Activated naive CD4-positive, alpha-beta T cell treated with Interleukin-2 at 50 U/mL for 16 hours (primary cell): ENCODE measurements at places on chromosomes 11 and 22.

DNA sequence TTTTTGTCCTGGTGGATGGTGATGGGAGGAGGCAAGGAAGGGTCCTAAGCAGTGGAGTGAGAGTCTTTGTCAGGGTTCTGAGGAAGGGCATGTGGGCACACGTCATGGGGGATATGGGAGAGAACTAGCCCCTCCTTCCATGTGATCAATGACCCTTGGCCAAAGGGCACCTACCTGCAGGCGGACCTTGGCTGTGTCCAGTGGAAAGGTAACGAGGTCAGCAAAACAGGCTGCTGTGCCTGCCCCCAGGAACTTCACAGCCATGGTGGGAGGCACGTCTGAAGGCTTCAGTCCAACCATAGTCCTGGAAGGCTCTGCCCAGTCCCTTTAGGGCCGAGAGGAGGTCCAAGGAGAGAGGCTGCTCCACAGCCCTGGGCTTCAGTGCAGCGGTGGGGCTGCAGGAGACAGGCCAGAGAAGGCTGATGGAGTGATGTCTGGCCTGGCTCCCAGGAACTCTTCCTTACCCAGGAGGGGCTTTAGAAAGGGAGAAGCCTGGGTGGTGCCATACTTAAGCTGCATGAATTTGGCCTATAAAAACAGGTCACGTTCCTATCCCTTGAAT, 2.1 kb downstream of the UCP3 start:
- no peak for DNase-seq

GRCh38 chr22:31605851-31606585, 56.0 kb downstream of the PISD start:
- no peak for DNase-seq

DNA sequence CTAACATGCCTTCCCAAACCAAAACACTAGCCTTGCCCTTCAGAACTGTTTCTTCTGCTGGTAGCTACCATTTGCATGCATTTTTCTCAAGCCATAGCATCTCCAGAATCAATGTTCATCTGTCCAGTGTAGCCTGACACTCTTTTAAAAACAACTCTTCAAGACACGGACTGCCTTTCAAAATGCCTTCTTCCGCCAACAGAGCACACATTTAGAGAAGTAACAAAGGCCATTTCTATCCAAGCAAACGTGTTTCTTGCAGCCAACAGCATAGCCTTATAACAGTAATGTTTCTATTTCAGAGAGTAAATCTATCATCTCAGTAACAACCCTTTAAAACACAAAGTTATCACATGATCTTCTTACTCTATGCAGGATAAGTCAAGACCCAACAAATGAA, 143.3 kb upstream of the MTMR2 start:
- DNase-seq: no peak

DNA sequence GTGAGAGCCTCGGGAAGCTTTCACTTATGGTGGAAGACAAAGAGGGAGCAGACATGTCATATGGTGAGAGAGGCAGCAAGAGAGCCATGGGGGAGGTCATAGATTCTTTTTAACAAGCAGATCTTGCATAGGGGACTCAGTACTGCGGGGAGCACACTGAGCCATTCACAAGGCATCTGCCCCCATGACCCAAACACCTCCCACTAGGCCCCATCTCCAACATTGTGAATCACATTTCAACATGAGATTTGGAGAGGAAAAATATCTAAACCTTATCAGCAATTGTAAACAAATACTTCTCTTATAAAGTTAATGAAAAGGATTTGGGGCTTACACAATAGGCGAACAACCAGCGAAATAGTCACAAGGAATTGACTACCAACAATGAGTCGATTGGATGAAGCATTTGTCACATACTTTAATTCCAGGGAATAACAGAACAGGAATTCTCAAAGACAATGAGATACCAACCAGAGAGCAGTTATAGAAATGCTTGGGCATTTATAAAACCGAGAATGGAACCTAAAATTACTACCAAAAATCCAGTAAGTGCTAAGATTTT, 7.3 kb downstream of the DDI1 start:
- DNase-seq: no peak

DNA sequence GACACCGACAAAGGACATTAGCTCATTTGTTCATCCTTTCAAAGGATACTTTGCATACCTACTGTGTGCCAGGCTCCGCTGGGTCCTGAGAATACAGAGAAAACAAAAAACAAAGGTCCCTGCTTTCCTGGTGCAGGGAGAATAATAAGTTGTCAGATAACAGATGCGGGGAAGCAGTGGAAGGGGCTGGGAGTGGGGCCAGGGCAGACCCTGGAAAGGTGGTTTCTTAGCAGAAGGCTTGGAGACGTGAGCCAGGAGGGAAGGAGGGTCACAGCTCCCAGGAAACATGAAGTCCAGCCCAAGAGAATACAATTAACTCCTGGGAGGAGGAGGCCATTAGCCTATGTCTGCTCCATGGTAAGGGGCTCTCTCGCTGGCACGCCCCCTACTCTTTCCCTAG, 9.8 kb upstream of the ANO1 start:
- DNase-seq: no peak

DNA sequence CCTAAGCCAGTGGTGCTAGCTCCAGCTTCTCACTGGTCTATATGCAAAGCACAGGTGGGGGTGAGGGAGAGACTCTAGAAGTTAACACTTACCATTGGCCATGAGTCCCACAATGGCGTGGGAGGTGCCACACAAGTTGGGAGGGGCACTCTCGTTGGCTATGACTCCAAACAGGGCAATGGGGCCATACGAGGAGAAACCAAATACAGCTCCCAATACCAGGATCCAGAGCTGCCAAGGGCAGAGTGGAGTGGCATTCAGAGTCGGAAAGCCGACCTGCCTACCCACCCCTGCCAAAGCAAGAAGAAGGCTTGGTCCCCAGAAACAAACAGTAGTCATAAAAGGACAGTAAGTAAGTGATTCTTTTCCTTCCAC, 5.6 kb downstream of the SLC37A4 start:
- DNase-seq: no peak

DNA sequence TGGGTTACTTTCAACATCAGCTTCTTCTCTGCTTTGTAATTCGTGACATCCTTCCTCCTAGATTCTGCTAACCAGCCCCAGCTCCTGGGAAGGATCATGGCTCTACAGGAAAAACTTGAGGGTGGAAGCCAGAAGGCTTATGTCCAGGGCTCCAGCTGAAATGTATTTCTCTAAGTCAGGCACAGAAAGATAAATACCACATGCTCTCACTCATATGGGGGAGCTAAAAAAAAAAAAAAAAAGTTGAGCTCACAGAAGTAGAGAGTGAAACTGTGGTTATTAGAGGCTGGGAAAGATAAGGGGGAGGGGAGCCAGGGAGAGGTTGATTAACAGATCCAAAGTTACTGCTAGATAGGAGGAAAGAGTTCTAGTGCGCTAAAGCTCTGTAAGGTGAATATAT, 74.9 kb downstream of the DSCAML1 start:
- no peak for DNase-seq

DNA sequence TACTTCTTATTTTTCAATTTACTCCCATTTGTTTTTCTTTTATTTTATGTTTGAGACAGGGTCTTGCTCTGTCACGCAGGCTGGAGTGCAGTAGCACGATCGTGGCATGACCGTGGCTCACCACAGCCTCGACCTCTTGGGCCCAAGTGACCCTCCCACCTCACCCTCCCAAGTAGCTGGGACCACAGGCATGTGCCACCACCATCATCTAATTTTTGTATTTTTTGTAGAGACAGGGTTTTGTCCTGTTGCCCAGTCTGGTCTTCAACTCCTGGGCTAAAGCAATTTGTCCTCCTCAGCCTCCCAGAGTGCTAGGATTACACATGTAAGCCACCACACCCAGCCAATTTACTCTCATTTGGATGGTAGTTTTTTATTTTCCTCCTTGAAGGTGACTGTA, 679.3 kb upstream of the CCDC179 start:
- DNase-seq: no peak

DNA sequence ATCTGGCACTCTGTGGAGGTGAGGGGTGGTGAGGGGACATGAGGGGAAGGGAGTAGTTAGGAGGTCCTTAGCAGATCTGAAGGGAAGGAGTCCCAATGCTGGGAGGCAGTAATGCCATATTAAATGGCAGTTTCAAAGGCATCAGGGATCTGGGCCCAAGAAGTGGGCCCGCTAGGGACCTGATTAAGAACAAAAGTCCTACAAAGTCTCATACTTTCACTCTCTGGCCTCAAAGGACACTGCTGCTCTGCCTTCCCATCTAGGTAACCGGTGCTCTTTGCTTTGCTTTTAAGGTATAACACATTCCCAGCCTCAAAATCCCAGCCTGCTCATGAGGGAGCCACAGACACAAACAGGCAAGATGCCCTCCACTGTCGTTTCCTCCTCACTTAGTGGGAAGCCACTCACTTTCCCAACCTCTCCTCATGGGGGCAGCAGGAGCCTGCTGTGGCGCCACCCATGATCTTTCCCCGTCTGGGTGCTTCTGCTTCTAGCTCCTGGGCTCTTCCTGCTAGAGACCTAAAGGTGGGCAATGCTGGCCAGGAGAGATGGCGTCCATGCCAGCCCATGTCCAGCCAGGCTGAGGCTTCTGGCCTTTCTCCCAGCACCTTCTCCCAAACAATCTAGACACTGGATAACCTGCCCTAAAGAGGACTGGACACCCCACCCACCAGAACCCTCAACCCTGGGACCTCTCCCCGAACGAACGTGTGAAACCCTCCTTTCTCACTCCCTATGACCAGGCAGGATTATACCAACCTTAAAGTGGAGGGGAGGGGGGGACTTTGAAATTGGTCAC, 68.3 kb downstream of the PLEKHA7 start:
- DNase-seq: peak; percentile 29

GRCh38 chr11:62665599-62666258, 617 bp downstream of the CSKMT start:
- DNase-seq: peak; percentile 71

- no peak for DNase-seq
Observed at GRCh38 chr11:61158691-61159381, 2.4 kb downstream of the VPS37C start.

- DNase-seq: no peak
Observed at GRCh38 chr11:48109046-48109666, 107.5 kb upstream of the OR4B1 start.

DNA sequence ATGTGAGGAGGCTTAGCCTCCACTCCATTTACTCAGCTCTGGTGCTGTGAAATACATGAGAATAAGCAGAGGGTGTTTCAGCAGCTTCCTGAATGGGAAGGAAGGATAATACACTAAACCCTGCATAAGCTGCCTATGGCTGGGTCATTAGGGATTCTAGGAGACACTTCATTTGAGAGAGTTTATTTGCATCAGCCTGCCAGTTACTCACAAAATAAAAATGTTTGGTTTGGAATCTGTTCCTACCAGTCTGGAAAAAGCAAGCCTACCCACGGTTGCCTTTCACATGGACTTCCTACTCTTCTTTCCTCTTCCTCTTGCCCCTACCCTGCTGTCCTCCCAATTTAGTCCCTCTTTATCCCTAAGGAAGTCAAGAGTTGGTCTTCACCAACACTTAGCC, 20.5 kb downstream of the SLC1A2 start:
- DNase-seq: no peak

GRCh38 chr11:58641803-58642581, 19.5 kb downstream of the CNTF start:
- no peak for DNase-seq

DNA sequence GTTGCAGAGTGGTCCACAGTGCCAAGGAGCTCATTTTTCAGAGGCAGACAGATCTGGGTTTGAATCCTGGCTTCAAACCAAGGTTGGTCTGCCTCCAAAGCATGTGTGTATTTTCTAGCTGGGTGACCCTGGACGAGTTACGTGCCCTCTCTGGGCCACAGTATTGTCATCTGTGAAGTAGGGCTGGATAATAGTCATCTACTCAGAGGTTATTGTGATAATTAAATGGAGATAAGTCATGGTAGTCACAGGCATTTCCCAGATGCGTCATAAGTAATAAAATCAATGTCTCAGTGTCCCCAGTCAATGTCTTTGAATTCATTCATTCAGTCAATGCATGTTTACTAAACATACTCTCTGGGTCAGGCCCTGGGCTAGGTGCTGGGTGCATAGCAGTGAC, 8.6 kb downstream of the OMP start:
- no peak for DNase-seq

GRCh38 chr11:47234669-47235100, 13.9 kb downstream of the ACP2 start:
- peak; percentile 52 for DNase-seq

GRCh38 chr22:20131597-20131858, at the start of gene ZDHHC8:
Gene ZDHHC8 (plus strand): TSS chr22:20131804. CDS start chr22:20131948, 144 bp downstream.
- DNase-seq: peak; percentile 51

GRCh38 chr11:117535201-117535849, 207.7 kb downstream of the CEP164 start:
- DNase-seq: no peak

DNA sequence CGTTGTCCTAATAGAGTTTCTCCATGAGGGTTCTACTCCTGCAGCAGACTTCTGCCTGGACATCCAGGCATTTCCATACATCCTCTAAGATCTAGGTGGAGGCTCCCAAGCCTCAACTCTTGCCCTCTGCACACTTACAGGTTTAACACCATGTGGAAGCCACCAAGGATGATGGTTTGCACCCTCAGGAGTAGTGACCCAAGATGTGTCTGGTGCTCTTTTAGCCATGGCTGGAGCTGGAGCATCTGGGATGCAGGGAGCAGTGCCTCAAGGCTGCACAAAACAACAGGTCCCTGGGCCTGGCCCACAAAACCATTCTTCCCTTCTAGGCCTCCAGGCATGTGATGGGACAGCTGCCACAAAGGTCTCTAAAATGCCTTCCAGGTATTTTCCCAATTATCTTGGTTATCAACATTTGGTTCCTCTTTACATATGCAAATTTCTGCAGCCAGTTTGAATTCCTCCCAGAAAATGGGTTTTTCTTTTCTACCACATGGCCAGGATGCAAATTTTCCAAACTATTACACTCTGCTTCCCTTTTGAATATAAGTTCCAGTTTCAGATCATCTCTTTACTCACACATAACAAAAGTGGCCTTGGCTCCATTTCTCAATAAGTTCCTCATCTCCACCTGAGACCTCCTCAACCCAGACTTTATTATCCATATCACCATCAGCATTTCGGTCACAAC, 69.5 kb upstream of the GNAZ start:
- DNase-seq: no peak

DNA sequence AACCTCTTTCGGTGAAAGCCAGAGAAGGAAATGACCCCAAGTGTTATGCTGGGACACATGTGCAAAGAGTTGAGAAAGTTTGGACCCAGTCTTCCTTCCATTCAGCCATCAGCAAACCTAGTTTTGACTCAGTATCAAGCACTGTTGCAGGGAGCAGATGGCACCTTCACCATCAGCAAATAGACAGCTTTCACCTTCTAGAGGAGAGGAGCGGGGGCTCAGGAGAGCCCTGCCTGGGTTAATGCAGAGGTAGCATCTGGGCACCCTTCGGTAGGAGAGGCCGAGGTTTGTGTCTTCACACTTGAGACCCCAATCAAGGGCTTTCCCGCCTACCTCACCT, 16.2 kb upstream of the MFRP start:
- DNase-seq: no peak
